Natural killer cell treated with Interleukin-12 subunit alpha and Interleukin-12 subunit beta and Interleukin-15 and Interleukin-18, amount 100 ng/mL, for 72 hours (primary cell): ENCODE measurements at places on chromosomes 1 and 21. TPM values are rescaled to one million over a fixed set of nuclear protein-coding genes. Genes with fewer than 3 reads are reported as not detected.

The TAS1R1 gene
- total RNA-seq = not detected

The GNAT2 gene
- 0.64 TPM for total RNA-seq

The RHBDL2 gene
- not detected for total RNA-seq

DNA sequence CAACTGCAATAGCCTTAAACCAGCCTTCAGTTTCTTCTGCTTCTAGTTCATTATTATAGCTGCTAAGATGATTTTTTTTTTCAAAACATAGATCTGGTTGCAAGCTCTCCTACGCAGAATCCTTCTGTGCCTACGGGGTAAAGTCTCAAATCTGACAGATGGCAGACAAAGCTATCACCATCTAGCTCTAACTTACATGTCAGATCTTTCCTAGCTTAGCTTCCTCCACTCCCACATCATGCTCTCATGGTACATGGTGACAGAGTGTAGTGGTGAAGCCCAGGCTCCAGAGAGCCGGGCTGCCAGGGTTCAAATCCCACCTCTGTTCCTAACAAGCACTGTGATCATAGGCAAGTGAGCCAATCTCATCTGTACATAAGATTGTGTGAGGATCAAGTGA, 24.2 kb upstream of the GUCA2B start:
- peaks cover 13% of the 10 kb centered on the region for H3K27me3 ChIP-seq
- H3K4me1 ChIP-seq = no peaks in the 10 kb centered on the region
- H3K27ac ChIP-seq = no peak overlapping the region
- no peak for DNase-seq

DNA sequence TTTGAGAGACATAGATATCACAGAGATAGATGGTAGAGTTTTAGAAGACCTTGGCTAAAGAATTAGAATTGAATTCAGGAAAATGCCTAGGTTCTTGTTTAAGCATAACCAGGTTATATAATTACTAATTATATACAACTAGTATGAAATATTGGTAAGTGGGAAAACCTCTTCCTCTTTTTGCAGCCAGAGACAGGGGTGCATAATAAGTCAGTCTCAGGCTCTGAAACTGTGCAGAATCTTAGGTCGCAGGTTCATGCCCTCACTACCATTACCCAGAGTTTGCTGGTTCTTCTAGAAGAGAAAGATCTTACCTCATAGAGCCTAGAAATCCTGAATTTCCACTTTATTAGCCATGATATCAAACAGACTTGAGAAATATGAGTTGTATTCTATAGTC, 183.3 kb downstream of the NEK7 start:
- H3K4me3 ChIP-seq = no peak overlapping the region
- H3K4me1 ChIP-seq = no peaks in the 10 kb centered on the region
- no peak for DNase-seq
- peaks cover 7% of the 10 kb centered on the region for H3K36me3 ChIP-seq
- H3K27me3 ChIP-seq = peaks cover 5% of the 10 kb centered on the region
